ENCODE measurements at places on chromosomes 5 and 9.

DNA sequence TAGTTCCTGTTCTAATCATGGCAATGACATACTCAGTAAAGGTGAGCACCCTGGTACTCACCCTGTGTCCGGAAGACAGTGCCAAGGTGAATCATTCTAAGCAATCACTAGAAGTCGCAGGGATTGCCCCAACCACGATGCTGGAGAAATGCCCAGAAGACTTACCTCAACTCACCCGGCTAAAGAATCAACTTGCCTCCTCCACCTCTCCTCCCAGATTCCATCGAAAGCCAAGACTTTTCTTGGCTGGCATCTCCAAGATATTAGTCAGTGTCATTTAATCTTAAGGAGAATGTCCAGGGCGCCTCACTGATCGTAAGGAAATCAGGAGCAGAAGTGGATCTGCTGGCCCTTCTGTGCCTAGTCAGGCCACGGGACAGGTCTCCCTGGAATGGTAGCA is 204.9 kb downstream of the ERCC6L2 start:
- DNase-seq, result no peak

DNA sequence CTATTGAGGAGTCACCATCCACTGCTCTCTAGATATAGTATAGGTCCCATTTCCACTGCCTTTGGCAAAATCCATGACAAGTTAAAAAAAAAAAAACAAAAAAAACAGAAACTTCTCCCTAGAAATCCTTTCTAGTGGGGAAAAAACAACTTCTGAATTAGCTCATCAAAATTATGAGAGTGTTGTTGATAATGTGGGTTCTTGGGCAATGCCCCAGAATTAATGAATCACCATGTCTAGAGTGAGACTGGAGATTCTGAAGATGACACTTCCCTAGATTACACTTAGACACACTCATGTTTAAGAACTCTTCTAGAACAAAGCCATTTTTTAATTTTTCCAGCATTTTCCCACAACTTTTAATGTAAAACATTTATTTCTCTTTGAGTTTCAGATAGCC is 728.0 kb upstream of the C9orf72 start:
- no peak for DNase-seq

GRCh38 chr5:72157625-72157962 is 50.3 kb downstream of the MAP1B start:
- DNase-seq, result no peak

- DNase-seq, result no peak
Measured at GRCh38 chr5:125050926-125051325, 304.5 kb upstream of the ZNF608 start.

GRCh38 chr5:15073453-15073852 is 201.9 kb upstream of the ANKH start:
- DNase-seq, result no peak

- DNase-seq, result no peak
Measured at GRCh38 chr5:143641549-143642355, 170.2 kb upstream of the HMHB1 start.

GRCh38 chr5:178463321-178464155 is 126.7 kb downstream of the COL23A1 start:
- DNase-seq, result peak; percentile 62
